Cerebellum (tissue), 4 donors: ENCODE measurements at places on chromosomes 6 and 20.

DNA sequence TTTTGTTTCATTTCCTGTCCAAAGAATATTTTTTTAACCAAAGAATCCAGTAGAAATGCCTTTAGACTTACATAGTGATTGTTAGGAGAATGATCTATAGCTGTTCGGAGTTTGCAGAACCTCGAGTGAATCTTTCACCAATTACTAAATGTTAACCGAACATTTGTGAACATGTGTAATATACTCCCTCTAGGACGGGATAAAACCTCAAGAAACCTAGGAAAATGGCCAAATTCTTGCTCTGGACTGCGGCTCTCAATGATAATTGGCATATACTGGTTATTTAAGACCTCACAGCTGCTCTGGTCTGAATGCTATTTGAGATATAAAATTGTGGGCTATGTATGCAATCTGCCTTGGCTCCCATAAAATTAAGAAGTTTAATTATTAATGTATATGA, 137.1 kb downstream of the PACRG start:
- DNase-seq: no peak

- no peak for DNase-seq
Observed at GRCh38 chr6:101396548-101397173, 3.2 kb downstream of the GRIK2 start.

GRCh38 chr6:142907544-142907943, 37.4 kb downstream of the HIVEP2 start:
- no peak for DNase-seq

- no peak for DNase-seq
Observed at GRCh38 chr6:4603291-4603690, 172.9 kb upstream of the CDYL start.

GRCh38 chr20:49757597-49757996, 43.9 kb upstream of the B4GALT5 start:
- DNase-seq: no peak

DNA sequence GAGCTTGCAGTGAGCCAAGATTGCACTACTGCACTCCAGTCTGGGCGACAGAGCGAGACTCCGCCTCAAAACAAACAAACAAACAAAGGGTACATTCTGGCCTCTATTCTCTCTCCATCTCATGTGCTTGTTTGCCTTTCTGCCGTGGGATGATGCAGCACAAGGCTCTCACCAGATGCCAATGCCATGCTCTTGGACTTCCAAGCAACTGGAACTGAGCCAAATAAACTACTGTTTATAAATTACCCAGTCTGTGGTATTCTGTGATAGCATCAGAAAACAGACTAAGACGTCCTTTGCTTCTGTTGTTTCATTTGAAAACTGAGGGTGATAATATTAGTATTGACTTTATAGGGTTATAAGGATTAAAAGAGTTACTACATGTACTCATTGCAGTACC, 3.6 kb upstream of the BRD2 start:
- no peak for DNase-seq

GRCh38 chr6:110468731-110469130, 7.7 kb downstream of the SLC22A16 start:
- no peak for DNase-seq

GRCh38 chr6:122753688-122754056, 25.8 kb upstream of the FABP7 start:
- no peak for DNase-seq

- no peak for DNase-seq
Observed at GRCh38 chr20:46328200-46328882, 20.0 kb upstream of the CDH22 start.

DNA sequence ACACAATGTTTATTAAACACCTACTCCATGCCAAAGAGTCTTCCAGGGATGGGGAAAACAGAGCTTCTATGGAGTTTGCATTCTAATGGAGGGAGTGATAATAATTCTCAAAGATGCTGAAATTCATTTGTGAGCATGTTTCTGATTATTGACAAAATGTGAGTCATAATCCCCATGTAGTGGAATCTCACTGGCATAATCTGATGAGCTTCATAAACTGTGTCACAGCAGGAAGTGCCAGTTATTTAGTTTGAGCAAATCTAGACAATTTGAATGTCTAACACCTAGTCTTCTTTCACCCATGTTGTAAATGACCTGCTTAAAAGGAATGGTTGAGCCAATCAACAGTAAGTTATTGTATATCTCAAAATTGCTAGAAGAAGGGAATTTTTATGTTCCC, 95.1 kb downstream of the KCNQ5 start:
- DNase-seq: no peak

- no peak for DNase-seq
Observed at GRCh38 chr6:16124198-16125180, 4.4 kb upstream of the MYLIP start.

DNA sequence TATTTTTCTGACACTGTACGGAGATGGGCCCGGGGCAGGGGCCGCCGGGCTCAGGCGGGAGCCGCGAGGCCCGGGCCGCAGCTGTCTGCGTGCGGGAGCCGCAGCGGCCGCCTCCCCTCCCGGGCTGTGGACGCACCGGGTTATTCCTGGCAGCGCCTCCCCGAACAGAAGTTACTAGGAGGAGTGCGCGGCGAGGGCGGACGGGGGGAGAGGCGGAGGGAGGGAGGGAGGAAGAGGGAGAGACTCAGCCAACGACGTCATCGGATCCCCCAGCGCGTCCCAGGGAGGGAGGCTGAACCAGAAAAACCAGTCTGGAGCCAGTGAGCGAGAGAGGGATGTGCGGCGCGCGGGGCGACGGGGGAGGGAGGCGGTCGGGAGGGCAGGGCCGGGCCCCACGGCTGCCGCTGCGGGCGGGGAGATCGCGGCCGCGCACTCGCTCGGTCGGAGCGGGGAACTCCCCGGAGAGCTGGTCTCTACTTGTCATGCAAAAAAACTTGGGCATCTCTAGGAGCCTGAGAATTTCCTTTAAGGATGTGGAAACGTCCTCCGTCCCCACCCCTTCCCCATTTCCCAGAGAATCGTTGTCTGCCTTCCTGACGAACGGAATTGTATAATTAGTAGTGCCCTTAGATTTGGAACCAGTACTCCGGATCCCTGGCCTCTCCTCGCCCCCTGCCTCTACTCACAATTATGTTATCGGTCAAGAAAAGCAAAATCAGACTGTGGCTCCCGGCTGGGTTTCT, 1.4 kb upstream of the HIVEP2 start:
- DNase-seq: peak; percentile 92

- DNase-seq: no peak
Observed at GRCh38 chr6:46730921-46731461, 4.2 kb downstream of the PLA2G7 start.

DNA sequence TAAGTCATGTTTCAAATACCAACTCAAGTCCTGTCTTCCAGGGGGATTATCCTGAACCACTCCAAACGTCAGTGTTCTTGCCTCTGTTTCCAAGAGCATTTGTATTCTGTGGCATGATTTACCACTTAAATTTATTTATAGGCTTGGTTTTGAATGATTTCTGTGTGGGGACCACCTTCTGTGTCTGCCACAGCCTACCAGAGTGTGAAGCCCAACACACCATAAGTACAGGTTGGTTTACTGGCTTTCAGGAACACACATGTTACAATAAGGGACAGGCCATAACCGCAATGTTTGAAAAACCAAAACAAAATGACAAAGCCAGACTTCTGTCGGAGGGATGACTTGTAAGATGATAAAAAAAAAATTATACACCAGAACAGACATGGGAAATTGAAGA, 56.5 kb upstream of the MAP3K7 start:
- DNase-seq: no peak

- peak; percentile 25 for DNase-seq
Observed at GRCh38 chr20:44651684-44652423, at the start of gene ADA. ADA (minus strand) TSS chr20:44651699; CDS start chr20:44651607, 92 bp downstream.

DNA sequence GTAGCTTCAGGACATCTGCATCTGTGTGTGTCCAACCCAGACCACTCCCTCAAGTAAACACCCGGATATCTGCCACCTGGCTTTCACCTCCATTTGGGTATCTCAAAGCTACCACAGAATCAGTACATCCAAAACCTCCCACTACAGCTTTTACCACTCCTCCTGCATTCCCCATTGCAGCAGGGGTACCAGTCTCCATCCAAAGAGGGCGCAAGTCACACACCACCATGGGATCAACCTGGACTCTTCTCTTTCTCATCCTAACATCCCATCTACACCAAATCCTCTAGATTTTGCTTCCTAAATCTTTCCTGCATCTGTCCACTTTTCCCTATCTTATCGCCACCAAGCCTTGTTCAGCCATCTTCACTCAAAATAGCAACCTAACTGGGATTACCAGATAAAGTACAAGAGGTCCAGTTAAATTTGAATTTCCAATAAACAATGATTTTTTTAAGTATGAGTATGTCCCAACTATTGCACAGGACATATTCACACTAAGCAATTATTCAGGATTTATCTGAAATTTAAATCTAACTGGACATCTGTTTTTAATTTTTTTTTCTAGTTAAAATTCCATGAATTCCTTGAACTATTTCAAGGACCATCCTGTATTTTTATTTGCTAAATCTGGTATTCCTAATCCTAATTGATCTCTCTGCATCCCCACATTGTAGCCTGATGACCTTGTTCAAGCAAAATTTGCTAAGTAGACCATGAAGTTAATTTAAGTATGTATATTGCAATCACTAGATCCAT, 164.3 kb upstream of the MLN start:
- no peak for DNase-seq

- DNase-seq: no peak
Observed at GRCh38 chr6:113630738-113631535, 226.2 kb upstream of the MARCKS start.

DNA sequence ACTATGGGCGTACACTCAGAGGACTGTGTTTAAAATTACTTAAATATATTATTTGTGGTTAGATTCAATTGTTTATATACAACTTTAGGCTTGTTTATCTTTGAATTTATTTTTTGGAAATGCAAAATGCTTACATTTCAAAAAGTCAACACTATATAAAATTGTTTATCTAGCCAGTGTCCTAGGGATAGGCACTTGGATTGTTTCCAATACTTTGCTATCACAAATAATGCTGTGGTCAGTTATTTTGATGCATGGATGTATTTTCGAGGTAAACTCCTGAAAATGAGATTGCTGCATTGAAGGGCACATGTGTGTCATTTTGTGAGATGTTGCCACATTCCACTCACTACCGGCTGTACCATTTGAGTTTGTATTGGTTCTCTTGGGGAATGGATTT, 213.9 kb downstream of the SLC24A3 start:
- DNase-seq: no peak

- no peak for DNase-seq
Observed at GRCh38 chr6:65569505-65569904, 137.5 kb downstream of the EYS start.

- DNase-seq: no peak
Observed at GRCh38 chr6:130717657-130718056, 109.5 kb upstream of the SMLR1 start.

- DNase-seq: no peak
Observed at GRCh38 chr20:16672299-16672698, 57.5 kb upstream of the SNRPB2 start.

DNA sequence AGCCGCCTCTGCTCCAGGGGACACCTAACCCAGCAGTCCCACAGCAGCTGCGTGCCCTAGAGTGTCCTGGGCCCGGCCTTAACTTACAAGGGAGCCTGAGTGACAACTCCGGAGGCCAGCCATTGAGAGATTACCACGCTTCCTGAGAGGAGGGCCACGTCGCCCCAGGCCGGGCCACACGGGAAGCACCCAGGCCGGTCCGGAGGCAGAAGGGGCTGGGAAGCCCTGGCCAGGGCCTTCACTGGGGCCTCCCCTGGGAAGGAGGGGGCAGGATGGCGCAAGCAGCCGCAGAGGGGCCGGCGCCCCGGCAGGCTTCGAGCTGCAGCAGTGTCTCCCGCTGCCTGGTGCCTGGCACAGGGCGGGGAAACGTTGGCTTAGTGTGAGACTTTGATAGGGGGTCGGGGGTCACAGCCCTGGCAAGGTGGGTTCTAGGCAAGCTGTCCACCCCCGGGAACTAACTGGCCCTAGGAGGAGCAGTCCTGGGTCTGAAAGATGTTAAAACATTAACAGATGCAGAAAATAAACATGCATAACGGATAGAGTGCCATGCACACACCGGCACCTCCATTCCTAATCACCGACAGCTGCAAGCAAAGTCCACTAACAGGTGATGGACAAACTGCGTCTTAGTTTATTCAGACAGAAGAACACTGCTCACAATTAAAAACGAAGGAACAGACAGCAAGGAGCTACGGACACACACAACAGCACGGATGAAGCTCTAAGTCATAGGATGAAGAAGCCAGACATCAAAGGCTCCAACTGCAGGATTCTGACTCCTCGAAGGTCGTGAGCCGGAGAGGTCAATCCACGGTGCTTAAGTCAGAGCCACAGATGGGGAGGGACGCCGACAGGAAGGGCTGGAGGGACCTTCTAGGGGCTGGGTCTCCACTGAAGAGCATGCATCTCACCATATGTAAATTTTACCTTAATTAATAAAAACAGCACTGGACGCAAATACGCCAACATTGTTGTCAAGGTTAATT, 17.4 kb downstream of the CHRNA4 start:
- no peak for DNase-seq

GRCh38 chr6:80439721-80440470, 333.4 kb downstream of the BCKDHB start:
- no peak for DNase-seq

GRCh38 chr6:48765352-48765961, 654.5 kb upstream of the PTCHD4 start:
- DNase-seq: peak; percentile 12

GRCh38 chr6:3755637-3756545, 4.4 kb upstream of the PXDC1 start:
- no peak for DNase-seq

- no peak for DNase-seq
Observed at GRCh38 chr6:111118826-111119225, 31.5 kb downstream of the SLC16A10 start.

- no peak for DNase-seq
Observed at GRCh38 chr6:170096803-170097504, 193.9 kb downstream of the DLL1 start.

DNA sequence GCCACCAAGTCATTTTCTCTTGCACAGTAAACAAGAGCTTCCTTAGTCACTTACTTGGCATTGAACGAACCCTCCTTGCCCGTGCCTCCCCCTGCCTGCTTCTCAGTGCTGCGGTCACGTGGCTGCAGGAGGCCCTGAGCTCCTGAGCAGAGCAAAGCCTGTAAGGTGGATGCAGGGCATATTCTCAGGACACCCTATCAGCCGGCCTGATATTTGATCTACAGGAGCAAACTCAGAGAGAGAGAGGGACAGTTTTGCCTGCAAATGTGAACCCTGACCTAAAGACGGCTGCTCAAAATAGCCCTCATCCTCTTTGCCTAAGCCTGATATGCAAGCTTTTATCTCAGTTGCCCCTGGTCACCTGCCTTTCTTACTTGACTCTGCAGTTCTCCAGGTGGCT, 93.0 kb upstream of the POPDC3 start:
- DNase-seq: no peak

- DNase-seq: no peak
Observed at GRCh38 chr6:6436946-6437345, 116.5 kb upstream of the F13A1 start.

- no peak for DNase-seq
Observed at GRCh38 chr6:111183702-111184517, 96.6 kb downstream of the SLC16A10 start.
